ENCODE measurements at places on chromosomes 4 and X.

DNA sequence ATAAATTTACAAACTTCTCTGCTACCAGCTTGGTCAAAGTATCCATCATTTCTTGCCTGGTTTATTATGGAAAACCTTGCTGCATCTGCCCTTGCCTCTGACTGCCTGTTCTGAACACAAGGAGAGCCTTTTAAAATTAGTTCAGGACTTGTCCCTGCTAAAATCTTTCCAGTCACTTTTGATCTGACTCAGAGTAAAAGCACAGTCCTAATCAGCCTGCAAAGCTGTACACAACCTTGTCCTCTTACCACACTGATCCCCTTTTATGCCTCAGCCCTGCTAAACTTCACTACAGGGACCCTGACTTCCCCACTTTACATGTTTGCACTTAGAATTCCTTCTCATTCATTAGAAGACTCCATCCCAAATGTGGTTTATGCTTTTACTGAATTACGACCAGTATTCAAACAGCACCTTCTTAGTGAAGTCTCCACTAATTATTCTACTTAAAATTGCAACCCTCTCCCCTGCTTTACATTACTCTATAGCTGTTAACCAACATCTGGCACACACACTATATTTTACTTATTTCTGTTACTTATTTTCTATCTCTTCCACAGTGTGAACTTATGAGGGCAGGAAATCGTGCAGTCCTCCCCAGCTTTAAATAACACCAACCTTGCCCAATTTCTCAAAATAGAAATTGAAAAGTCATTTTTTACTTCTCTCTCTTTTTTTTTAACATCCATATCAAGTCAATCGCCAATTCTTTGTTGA is 6.3 kb downstream of the GABRA4 start:
- no peak for DNase-seq

- DNase-seq = no peak
Measured at GRCh38 chr4:18105030-18106011, 83.8 kb upstream of the LCORL start.

DNA sequence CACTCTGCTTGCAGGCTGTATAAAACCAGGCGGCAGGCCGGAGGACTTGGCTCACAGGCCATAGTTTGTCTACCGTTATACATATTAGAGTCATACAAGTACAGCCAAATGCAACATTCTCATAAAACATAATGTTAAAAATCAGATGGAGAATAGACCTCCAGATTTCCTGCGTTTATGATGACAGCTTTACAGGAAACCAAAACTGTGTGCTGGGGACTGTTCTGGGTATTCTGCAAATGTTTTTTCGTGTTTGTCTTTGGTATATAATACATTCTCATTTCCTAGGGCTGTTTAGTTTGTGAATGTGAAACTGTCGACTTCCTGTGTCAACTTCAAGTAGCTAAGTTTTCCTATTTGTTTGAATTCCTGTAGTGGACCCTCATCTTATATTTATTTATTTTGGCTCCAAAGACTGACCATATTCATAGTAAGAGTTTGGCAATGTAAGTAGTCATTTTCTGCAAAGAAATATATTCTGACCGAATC is 79.5 kb upstream of the FAM9C start:
- peak; percentile 76 for DNase-seq

GRCh38 chr4:136748165-136748564 is 784.1 kb downstream of the PCDH18 start:
- no peak for DNase-seq

DNA sequence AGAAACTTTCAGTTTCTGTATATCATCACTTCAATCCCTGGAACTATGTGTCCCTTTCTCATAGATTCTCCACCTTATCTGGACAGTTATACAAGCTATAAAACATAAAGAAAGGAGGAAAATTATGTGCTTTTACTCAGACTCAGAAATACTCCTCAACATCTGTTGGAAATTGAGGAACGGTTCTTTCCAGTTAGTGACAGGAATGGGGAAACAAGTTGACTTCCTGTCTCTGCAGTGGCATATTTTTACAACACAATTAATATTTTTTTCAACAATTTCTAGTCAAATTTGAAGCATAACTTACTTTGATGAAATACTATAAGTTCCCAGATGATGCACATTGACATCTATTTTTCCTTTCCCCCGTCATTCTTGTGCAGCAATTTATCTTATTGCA is 27.9 kb downstream of the ABHD18 start:
- DNase-seq = no peak

GRCh38 chr4:2096073-2096609 is 37.0 kb downstream of the NAT8L start:
- DNase-seq = no peak

- DNase-seq = no peak
Measured at GRCh38 chrX:116238567-116239255, 68.2 kb downstream of the AGTR2 start.

GRCh38 chr4:74166135-74166534 is 8.2 kb downstream of the MTHFD2L start:
- no peak for DNase-seq

DNA sequence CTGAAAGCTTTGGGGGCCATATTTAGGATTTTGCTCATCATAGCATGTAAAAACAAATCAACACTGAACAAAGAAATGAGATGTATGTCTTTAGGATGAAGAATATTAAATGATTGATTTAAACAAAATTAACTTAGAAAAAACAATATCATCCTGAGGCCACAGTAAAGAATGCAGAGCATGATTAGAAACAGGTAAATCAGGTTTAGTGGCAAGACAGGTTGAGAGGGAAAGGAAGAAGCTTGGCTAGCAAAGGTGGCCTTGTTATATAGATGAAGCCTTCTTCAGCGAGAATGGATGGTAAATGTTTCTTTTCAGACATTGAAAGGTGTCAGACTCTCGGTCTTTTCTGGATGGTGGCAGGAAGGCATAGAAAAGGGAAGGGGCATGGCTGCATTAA is 11.9 kb upstream of the MAGEB16 start:
- DNase-seq = no peak

DNA sequence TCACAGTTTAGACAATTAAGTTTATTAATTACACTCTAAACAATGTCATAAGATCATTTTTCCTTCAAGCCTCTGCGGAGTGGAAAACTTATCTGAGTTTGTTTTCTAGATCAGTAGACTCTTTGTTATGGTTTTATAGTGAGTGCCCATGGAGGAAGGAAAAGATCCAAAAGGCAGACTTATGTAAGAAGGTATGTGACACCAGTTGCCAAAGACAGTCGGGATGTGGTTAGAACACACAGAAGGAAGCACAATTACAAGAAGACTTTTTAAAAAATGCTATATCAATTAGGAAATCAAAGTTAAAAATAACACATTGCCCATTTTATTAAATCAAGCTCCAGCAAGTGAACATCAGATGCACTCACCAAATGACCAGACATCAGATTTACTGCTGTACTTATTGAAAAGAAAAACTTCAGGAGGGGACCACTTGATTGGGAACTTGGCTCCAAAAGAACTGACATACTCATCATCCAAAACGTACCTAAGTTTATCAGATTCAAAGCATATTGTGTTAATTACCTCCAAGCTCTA is 57.1 kb downstream of the NIPAL1 start:
- no peak for DNase-seq

- no peak for DNase-seq
Measured at GRCh38 chr4:83961575-83961974, 425.7 kb downstream of the GPAT3 start.

DNA sequence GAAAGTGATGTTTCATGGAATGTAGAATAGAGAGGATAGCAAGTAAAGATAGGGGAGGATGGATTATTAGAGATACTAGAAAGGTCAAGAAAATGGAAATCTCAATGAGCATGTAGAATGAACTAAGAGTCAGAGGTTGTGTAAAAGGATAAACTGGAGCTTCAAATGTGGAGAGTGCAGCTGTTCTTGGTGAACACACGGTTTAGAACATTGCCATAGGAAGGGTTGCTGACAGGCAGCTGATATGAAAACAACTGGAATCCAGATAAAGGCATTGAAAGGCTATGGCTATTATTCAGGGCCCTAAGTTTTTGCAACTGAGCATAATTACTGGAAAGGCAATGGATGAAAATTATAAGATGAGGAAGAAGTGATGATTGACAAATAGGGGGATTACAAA is 239.6 kb upstream of the VEGFC start:
- no peak for DNase-seq

DNA sequence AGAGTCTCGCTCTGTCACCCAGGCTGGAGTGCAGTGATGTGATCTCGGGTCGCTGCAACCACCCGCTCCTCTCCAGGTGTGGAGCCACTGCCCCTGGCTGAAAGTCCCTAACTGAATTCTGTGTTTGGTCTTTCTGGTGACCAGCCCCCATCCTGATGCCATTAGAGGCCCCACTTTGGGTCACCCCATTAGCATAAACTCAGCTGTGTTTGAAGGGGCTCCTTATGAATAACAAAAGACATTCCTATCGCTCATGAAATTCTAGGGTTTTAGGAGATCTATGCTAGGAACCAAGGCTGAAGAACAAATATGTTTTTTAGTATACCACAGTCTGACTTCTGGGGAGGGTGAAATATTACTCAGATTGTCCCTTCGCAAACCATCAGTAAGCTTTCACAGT is 652.9 kb downstream of the ADGRL3 start:
- no peak for DNase-seq

- no peak for DNase-seq
Measured at GRCh38 chr4:188162698-188163097, 23.5 kb downstream of the TRIML1 start.

- DNase-seq = no peak
Measured at GRCh38 chr4:147496500-147496899, 15.6 kb downstream of the EDNRA start.

GRCh38 chr4:21849077-21849476 is 99.5 kb downstream of the KCNIP4 start:
- DNase-seq = no peak

DNA sequence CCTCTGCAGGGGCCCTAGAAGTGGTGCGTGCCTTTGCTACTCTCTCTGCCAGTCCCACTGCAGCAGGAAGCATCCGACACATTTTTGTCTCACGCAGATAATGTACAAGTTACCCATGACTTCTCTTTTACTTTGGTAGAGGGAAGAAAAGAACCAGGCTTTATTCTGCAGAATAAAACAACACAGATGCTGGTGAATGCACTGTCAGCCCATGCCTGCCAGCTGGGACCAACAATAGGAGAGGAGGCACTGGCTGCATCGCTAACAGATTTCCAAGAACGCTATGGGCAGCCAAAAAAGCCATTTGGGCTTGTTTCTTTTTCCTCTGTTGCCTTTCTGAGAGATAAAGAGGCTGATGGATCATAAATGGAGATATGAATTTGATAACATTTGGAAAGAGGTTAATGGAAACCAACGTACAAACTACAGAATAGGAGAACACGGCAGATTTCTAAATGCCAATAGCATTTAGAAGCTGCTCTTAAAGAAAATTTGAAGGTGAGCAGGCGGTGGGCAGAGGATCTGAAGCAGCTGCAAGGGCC is 47.5 kb upstream of the IGFBP7 start:
- no peak for DNase-seq

- DNase-seq = peak; percentile 55
Measured at GRCh38 chrX:74251006-74251930, 52.7 kb upstream of the ZCCHC13 start.

- no peak for DNase-seq
Measured at GRCh38 chrX:83145876-83146275, 362.2 kb upstream of the POU3F4 start.

GRCh38 chrX:136863826-136864225 is 16.7 kb downstream of the RBMX start:
- DNase-seq = no peak

GRCh38 chr4:128338634-128339355 is 51.2 kb upstream of the PGRMC2 start:
- peak; percentile 83 for DNase-seq

DNA sequence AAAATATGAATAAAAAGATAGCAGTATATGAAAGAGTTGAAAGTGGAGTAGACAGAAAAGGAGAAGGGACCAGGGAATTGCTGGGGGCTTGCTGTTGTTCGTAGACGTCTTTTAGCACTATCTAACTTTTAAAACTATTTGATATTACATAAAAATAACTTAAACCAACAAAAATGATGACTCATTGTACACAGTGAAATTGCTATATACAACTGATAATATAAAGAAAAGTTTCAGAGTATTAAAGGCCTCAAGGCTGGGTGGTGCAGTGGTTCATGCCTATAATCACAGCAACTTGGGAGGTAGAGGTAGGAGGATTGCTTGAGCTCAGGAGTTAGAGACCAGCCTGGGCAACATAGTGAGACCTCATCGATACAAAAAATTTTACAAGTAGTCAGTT is 5.2 kb downstream of the TRPC3 start:
- DNase-seq = no peak

GRCh38 chr4:165208741-165209388 is 1.5 kb downstream of the KLHL2 start:
- no peak for DNase-seq

DNA sequence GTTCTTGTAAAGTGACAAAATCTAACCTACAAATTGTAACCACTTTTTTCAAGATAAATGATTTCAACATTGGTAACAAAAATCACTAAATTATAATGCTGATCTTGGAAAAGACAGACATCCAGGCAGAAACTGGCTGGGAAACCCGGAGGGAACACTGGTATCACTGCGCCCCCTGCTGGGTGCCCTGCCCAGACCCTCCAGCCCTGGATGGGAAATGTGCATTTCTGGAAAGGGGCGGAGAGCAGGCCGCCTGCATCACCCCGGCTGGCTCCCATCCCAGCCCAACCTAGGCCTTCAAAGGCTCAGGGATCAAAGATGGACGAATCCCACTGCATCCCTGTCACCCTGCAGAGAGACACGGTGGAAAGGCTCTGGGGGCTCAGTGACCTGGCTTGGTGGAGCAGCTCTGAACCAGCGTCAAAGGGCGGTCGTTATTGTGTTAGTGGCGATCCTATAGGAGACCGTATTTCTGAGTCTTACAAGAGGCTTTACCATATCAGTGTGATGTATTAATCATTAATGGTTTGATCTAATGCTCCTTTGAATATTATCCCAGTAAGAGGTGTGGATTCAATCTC is 37.3 kb downstream of the ACOX3 start:
- DNase-seq = peak; percentile 48

GRCh38 chr4:183918696-183919095 is 13.6 kb downstream of the STOX2 start:
- no peak for DNase-seq

GRCh38 chr4:160514126-160514525 is 1411.2 kb downstream of the RAPGEF2 start:
- no peak for DNase-seq

DNA sequence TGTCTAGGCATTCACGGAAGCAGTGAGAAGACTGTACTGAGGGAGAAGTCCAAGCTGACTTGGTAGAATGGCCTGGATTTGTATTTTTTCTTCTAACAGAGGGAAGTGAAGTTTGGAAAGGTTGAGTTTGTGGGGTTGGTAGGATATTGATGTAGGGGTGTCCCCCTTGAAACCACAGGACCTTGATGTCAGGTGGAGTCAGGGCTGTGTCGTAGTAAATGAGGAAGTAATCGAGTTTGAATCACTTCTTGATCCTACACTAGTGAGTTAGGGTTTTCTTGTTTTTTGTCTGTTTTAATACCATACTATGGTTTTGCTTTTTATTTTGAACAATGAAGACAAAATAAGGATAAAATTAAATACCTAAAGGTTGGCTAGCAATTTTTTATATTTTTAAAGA is 30.1 kb upstream of the ANAPC4 start:
- no peak for DNase-seq

DNA sequence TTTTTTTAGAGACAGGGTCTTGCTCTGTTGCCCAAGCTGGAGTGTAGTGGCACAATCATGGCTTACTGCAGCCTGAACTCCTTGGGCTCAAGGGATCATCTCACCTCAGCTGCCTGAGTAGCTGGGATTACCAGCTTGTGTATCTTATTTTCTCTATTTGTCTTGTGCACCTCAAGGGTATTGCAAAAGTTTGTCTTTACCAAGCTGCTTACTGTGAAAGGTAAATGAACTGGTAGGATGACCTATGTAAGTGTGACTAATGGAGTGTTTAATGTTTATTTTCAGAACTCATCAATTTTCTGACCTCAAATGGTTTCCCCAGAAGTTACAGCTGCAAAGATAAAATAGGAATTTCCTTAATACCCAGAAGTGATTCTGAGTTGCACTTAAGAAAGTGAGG is 5.3 kb upstream of the FGA start:
- DNase-seq = peak; percentile 22
